ENCODE measurements at places on chromosomes 1 and 21.

GRCh38 chr1:24713176-24713575 is 32.1 kb upstream of the CLIC4 start:
- DNase-seq: no peak

GRCh38 chr1:65756616-65757015 is 36.1 kb upstream of the PDE4B start:
- DNase-seq: no peak

DNA sequence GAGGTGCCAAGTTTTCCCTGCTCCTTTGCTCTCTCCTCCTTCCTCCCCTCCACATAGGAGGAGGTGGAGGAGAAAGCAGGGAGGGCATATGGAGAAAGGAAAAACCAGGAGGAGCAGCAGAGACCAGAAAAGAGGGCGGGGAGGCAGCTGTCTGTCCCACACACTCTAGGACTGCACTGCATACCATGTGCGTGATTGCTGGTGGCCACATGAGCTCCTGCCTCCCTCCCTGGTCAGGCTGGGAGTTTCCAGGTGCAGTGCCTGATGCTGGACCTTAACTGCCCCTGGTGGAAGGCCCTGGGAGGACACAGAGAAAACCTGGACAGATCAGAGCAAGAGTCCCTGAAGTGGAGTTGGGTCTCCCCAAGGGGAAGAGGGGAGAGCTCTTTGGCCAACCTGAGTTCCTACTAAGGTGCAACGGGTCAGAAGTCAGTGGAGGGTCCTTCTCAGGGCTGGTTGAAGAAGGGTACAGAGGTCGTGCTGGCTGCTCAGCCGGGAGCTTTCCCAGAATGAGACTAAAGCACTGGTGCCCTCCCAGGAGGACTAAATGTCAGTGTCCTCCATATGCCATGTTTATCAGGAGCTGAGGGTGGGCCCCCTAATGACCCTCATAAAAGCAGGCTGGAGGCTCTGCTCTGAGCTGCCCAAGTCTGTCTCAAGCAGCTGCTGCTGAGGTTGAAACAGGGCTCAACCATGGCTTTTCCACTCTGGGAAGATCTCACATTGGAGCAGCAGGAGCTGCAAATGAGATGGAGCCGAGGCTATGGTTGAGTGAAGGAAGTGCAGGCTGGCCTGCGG is 3.5 kb upstream of the LGR6 start:
- no peak for DNase-seq

GRCh38 chr1:186479162-186479561 is 18.2 kb upstream of the PDC start:
- no peak for DNase-seq

GRCh38 chr1:231420299-231420958 is 1.7 kb downstream of the EGLN1 start:
- DNase-seq: peak; percentile 74

GRCh38 chr1:4512636-4513035 is 141.8 kb upstream of the AJAP1 start:
- DNase-seq: no peak

DNA sequence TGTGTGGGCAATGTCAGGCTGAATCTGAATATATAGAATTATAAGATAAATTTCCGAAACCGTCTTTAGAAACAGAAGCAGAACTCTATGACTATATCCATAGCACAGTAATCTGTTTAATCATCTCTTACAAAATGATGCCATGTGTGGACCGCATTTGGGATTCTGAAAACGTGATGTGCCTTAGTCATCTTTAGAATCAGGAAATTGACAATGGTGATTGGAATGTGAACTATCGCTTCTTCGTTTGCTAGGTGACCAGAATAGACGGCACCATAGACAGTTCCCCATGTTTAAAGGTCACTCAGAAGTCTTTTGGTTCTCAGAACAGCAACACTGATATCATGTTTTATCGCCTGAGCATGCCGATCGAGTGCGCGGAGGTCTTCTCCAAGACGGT is 300.3 kb downstream of the ZP4 start:
- no peak for DNase-seq

DNA sequence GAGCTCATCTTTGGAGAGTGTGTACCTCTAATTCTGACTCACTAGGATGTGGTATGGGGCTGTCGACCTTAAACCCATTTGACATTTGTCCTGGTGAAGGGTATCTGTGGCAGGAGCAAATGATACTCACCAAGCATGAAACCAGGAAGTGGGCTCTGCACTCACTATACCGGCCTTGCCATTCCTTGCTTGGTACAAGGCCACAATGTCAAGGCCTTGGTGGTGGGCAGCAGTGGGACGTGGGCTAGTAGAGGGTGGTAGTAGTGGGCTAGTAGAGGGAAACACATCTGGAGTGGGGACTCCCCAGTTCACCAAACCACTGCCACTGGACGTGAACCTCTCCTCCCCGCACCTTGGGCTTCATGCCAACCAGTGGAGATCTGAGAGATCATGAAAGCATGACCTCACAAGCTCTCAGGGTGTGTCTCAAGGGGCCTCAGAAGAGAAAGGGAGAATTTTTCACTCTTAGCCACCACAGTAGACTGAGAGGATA is 11.5 kb downstream of the TNFSF4 start:
- DNase-seq: no peak

- DNase-seq: no peak
Observed at GRCh38 chr1:197663162-197663953, 111.9 kb downstream of the DENND1B start.

- DNase-seq: no peak
Observed at GRCh38 chr1:227749916-227750710, 14.9 kb downstream of the SNAP47 start.

GRCh38 chr21:45502600-45502999 is 39.6 kb downstream of the SLC19A1 start:
- no peak for DNase-seq

- DNase-seq: peak; percentile 51
Observed at GRCh38 chr21:41112740-41113692, 54.9 kb upstream of the BACE2 start.

GRCh38 chr21:36873513-36873912 is 93.0 kb downstream of the HLCS start:
- DNase-seq: no peak

- no peak for DNase-seq
Observed at GRCh38 chr21:34353182-34353581, 10.6 kb upstream of the KCNE2 start.

- DNase-seq: peak; percentile 64
Observed at GRCh38 chr1:153774026-153774595, 1.1 kb upstream of the SLC27A3 start.

DNA sequence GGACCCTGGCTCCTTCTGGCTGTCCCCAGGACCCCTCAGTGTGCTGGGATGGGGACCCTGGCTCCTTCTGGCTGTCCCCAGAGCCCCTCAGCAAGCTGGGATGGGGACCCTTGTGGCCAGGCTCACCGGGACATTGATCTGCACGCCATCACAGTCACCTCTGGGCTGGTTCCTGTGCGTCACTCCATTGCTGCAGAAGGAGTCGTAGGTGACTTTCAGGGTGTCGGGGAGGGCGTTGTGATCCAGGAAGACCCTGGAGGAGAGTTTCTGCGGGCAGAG is 19.7 kb upstream of the PTTG1IP start:
- no peak for DNase-seq

GRCh38 chr1:244834543-244835275 is 749 bp upstream of the COX20 start:
- DNase-seq: peak; percentile 93

DNA sequence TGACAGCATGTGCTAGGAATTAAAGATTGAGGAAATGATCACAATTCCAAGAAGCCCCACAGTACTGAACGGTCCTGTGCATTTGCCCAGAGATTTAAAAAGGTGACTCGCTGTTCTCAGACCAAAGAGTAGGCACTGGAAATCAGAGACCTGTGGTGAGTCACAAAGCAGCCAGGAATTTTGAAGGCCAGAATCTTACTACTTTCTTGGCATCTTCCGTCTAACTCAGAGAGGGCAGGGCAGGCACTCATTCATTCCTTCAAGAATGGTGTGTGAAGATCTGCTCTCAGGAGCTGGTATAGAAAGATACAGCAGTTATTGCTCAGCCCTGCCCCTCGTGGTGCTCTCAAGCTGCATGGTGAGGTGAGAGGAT is 57.9 kb downstream of the BRINP2 start:
- no peak for DNase-seq

GRCh38 chr1:175095978-175096607 is 28.5 kb downstream of the TNN start:
- no peak for DNase-seq

- no peak for DNase-seq
Observed at GRCh38 chr1:32501865-32502264, 37.0 kb downstream of the ZBTB8B start.

DNA sequence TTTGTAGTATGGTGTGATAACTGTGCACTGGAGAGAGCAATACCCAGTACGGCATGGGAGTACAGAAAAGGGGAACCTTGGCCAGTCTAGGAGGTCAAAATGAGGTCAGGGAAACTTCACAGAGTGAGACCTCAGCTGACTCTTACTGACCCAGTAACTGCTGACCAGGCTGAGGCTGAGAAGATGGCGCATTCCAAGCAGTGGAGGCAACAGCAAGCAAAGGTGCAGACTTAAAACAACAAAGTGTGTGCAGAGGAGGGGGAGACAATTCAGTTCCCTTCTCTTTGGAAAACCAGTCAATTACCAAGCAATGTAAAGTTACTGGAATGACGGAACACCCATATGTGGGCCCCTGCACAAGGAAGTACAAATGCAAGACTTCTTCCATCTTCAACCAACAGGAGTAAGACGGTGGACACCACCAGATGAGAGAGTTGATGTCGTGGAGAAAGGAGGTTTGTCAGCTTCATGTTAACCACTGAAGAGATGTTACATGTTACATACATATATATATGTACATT is 54.6 kb upstream of the PRDX6 start:
- DNase-seq: peak; percentile 35
